ENCODE measurements at places on chromosomes 5 and 9.

- DNase-seq: no peak
Measured at GRCh38 chr5:131997026-131997726, 14.3 kb downstream of the ACSL6 start.

GRCh38 chr5:110072651-110073050, 382.9 kb downstream of the MAN2A1 start:
- DNase-seq: no peak

DNA sequence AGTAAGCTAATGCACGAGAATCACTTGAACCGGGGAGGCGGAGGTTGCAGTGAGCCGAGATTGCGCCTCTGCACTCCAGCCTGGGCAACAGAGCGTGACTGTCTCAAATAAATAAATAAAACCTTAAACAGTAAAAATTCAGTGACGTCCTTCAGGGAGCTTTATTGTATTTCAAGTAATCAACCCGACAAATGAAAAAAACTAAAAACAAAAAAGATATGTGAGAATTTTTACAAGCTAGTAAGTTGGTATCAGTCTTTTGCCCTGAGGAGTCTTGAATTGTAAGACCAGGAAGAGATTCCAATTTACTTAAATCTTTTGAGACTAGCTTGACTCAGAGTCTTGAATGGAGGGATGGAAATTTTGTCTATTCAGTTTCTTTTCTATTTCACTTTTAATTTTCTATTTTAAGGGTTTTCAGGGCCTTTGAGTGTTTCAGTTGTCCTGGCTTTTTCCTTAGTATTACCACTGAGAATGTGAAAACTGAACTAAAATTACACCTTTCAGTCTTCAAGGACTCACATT, 126.0 kb upstream of the DHFR start:
- no peak for DNase-seq

GRCh38 chr9:77981332-77981731, 50.3 kb downstream of the GNAQ start:
- peak; percentile 10 for DNase-seq

DNA sequence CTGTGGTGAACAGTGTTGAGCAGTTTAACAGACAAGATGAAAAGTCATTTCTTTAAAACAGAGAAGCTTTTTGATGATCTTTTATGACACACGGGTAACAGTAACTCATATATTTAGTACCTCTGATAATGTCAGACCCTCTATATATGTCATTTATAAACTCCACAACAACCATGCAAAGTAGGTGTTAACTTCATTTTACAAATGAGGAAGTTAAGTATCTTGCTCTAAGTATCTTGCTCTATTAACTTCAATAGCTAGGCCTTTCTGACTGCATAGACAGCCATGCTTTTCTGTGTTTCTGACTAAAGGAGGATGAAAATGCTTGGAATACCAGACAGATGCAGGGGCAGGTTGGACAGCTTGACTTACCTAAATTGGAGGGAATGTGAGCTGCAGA, 1.8 kb downstream of the NUDT2 start:
- no peak for DNase-seq

DNA sequence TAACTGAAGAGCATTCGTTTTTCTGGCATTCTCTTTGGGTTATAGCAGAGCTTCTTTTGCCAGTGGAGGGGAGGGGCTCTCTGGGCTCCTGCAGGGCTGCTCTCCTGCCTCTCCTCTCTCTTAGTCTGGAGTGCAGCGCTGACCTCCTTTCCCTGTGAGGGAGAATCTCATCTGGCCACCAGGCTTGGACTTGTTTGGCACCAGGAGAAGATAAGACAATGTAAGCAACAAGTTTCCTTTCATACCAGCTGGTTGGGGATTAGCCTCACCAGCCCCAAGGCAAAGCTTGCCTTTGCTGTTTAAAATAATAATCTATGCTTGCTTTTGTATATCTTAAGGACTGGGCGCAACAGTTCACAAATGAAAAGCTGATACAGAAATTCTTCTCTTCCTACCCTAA, 196.4 kb downstream of the TLE4 start:
- no peak for DNase-seq

- no peak for DNase-seq
Measured at GRCh38 chr9:89598926-89599325, 5.9 kb upstream of the GADD45G start.

GRCh38 chr9:11443631-11444030, 830.8 kb upstream of the PTPRD start:
- DNase-seq: no peak

DNA sequence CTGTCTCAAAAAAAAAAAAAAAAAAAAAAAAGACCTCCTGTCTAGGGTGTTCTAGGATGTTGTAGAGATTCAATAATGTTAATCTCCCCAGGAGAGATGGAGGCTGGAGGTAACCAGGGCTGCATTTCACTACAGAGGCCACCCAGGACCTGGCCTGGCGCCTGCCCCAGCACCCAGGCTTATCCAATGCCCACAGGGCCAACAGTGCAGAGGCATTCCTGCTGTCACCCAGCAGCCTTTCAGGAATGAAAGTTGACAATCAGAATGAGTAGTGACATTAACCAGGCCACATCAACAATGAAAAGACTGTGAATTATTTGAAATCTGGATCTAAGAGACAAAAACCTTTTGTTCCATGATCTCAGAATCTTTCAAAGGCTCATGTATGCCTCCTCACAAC, 36.2 kb upstream of the GABRP start:
- no peak for DNase-seq

DNA sequence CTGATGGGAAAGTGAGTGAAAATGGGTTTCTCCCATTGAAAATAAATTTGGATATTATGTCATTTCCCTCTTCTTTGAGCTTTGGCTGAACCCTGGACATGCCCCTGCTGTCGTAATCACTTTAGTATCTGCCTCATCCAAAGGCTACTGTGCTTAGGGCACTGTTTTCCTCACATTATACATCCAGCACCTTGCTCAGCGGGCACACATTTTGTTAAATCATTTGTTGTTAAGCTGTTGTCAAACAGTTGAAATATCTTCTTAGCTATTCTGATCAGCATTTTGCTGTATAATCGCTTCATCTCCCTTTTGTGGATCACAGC, 352.7 kb upstream of the CD180 start:
- no peak for DNase-seq

GRCh38 chr5:149860801-149861322, 83.7 kb downstream of the PDE6A start:
- no peak for DNase-seq

GRCh38 chr5:148107608-148108007, 43.8 kb downstream of the SPINK5 start:
- no peak for DNase-seq

DNA sequence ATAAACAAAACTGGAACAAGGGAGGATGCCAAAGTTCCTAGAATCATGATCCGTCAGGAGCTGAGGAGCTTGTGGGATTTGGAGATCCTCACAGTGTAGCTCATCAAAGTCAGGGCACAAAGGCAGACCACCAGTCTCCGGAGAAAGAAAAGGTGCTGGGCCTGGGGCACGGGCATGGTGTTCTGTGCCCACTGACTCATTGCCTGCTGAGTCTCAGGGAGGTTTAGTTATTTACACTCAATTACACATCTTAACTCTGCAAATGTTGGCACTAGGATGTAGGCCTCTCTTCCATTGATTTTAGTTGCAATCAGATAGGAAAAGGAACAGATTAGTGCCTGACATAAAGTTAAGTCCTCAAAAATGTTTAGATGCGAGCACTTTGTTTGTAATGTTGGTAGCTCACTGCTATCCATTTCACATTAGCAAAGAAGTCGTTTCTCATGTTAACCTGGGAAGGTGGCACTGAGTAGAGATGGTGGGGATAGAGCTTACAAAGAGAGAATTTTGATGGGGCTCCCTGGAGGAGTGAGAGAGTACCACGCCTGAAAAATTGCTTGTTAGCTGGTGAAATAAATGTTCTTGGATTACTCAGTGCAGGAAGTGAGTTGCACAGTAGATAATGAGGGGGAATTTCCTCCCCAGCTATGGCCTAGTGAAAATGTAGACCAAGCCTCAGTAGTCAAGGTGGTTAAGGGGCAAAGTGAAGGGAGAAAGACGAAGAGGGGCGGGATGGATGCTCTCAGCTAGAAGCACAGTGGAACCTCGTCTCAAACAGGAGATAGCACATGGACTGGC, 109.5 kb upstream of the CD180 start:
- DNase-seq: no peak

DNA sequence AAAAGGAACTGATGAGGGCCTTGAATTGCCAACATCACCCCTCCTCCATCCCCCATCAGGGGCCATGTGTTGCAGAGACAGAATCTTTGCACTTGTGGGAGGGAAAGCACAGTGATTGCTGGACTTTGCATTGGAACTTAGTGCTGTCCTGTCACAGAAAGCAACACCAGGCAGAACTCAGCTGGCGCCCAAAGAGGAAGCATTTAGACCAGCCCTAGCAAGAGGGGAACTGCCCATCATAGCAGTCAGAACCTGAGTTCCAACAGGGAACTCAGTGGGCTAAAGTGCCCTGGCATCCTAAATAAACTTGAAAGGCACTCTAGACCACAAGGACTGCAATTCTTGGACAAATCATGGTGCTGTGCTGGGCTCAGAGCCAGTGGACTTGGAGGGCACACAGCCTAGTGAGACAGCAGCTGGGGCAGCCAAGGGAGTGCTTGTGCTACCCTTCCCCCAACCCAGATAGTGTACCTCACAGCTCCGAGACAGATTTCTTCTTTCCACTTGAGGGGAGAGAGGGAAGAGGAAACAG, 128.1 kb downstream of the ACTL7B start:
- no peak for DNase-seq
